Uterus (tissue), 4 donors: ENCODE measurements at places on chromosomes 7 and 10.

GRCh38 chr10:95406651-95407280, 116.0 kb upstream of the PDLIM1 start:
- H3K4me3 ChIP-seq, result no peak overlapping the region
- H3K27ac ChIP-seq, result peak overlapping the region; percentile 81
- no peaks in the 10 kb centered on the region for H3K36me3 ChIP-seq

- H3K27me3 ChIP-seq, result no peaks in the 10 kb centered on the region
- no peak overlapping the region for H3K4me3 ChIP-seq
- H3K27ac ChIP-seq, result no peak overlapping the region
- H3K36me3 ChIP-seq, result no peaks in the 10 kb centered on the region
- DNase-seq, result no peak
- no peaks in the 10 kb centered on the region for H3K4me1 ChIP-seq
Measured at GRCh38 chr10:130429809-130430208, 293.6 kb downstream of the GLRX3 start.

GRCh38 chr7:128740996-128741395, 1.8 kb downstream of the CALU start:
- H3K27me3 ChIP-seq, result no peaks in the 10 kb centered on the region
- H3K36me3 ChIP-seq, result no peaks in the 10 kb centered on the region
- DNase-seq, result no peak
- no peak overlapping the region for H3K27ac ChIP-seq
- H3K4me1 ChIP-seq, result no peaks in the 10 kb centered on the region
- no peak overlapping the region for H3K4me3 ChIP-seq

DNA sequence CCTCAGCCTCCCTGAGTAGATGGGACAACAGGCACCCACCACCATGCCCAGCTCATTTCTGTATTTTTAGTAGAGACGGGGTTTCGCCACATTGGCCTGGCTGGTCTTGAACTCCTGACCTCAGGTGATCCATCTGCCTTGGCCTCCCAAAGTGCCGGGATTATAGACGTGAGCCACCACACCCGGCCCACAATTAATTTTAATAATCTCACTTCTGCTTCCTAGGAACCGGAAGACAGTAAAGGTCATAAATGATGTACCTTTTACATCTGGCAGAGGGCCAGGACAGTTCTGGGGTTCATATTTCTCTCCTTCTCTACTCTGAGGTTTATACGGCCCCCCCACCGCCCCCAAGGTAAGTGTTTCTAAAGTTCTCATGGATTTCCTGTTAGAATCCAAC, 31.2 kb upstream of the AOAH start:
- no peaks in the 10 kb centered on the region for H3K27me3 ChIP-seq
- no peak overlapping the region for H3K27ac ChIP-seq
- no peaks in the 10 kb centered on the region for H3K36me3 ChIP-seq
- H3K4me3 ChIP-seq, result no peak overlapping the region
- DNase-seq, result no peak
- H3K4me1 ChIP-seq, result no peaks in the 10 kb centered on the region

GRCh38 chr10:13473986-13474385, 54.8 kb downstream of the BEND7 start:
- no peaks in the 10 kb centered on the region for H3K4me1 ChIP-seq
- no peak overlapping the region for H3K4me3 ChIP-seq
- DNase-seq, result no peak
- H3K36me3 ChIP-seq, result no peaks in the 10 kb centered on the region
- H3K27ac ChIP-seq, result no peak overlapping the region

DNA sequence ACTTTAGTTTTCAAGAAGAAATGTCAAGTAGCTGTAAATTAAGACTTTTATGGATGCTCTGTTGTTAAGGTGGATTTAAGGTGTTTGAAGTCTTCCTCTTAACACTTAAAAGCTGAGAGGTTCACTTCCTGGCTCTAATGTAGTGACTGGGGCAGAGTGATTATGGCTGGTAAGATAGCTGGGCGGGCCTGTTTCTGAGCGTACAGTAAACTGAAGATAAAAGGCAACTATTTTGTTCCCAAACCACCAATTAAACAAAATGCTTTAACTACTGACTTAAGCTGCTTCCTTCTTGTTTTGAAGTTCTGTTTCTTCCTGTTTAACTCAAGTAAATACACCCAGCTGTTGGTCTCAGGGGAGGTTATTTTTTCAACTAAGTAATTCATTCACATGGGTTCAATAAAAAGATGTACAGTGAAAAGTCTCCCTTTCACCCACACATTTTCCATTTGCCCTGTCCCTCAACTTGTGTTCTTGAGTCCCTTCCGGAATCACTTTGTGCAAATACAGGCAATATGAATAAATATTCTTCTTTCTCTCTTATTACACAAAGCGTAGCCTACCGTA, 19.3 kb downstream of the VWA2 start:
- no peak for DNase-seq
- no peaks in the 10 kb centered on the region for H3K36me3 ChIP-seq
- peak overlapping the region; percentile 40 for H3K27ac ChIP-seq
- H3K4me1 ChIP-seq, result no peaks in the 10 kb centered on the region

DNA sequence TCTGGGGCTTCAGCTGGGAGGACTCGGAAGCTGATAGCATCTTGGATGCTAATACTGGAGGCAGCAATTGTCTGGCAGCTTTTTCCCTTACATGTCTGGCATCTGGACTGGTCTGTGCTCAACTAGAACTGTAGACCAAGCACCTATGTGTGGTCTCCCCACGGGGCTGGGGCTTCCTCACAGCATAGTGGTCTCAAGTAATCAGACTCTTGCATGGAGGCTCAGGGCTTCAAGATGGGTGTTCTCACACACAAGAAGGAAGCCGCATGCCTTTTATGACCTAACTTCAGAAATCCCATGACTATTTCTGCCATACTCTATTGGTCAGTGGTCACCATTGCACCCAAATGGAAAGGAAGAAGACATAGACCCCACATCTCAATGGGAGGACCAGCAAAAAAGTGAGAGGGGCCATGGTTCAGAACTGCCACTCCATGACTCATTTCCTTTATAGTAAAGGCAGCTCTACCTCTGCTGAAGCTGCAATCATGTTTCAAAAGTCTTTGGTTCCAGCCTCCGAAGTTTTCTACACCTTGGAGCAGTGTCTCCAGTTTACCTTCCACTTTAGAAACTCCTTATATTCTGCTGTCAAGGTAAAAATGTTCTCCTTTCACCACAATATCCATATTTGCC, 14.7 kb downstream of the AOC1 start:
- no peaks in the 10 kb centered on the region for H3K27me3 ChIP-seq
- H3K4me3 ChIP-seq, result no peak overlapping the region
- no peaks in the 10 kb centered on the region for H3K4me1 ChIP-seq
- no peaks in the 10 kb centered on the region for H3K36me3 ChIP-seq
- no peak overlapping the region for H3K27ac ChIP-seq

DNA sequence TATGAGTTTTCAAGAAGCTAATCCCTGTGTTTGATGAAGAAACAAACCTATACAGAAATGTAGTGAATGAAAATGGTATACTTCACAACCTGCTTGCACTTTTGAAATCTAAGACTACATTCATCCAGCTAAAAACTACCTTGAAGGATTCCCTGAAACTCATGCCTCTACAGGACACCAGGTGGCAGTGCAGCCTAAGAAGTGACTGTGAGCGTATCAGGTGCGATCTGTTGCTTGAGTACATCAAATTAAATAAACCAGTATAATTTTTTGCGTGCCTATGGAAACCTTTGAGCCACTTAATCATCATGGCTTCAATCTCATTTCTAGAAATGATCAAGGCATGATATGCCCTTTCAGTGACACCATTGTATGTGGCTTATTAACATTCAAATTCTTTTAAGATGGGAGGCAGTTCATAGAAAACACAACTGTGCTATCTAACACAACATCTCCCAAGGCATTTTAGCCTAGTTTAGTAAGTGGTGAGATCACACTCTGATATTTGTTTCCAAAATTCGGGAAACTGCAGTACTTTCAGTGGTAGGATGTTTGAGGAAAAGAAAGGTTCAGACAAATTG, 57.4 kb downstream of the PPP1R17 start:
- H3K4me3 ChIP-seq, result no peak overlapping the region
- no peaks in the 10 kb centered on the region for H3K36me3 ChIP-seq
- H3K4me1 ChIP-seq, result no peaks in the 10 kb centered on the region
- H3K27ac ChIP-seq, result no peak overlapping the region
- no peaks in the 10 kb centered on the region for H3K27me3 ChIP-seq

DNA sequence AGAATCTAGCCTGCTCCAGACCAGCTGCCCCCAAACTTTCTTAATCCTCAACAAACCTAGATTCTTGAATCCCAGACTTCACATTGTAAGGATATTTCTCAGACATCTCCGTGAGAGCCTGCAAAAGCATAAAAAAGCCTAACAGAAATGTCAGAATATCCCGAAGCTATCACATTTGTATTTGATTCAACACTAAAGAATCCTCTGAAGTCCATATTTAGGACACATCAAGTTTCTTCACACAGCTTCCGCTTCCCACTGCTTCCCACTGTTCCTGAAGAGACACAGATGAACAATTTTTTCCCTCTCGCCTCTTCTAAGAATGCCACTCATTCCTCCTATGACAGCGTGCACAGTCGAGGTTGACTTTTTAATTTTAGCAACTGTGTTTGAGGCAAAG, 396.2 kb upstream of the IGFBP3 start:
- no peaks in the 10 kb centered on the region for H3K36me3 ChIP-seq
- no peaks in the 10 kb centered on the region for H3K4me1 ChIP-seq
- no peaks in the 10 kb centered on the region for H3K27me3 ChIP-seq
- H3K4me3 ChIP-seq, result no peak overlapping the region

DNA sequence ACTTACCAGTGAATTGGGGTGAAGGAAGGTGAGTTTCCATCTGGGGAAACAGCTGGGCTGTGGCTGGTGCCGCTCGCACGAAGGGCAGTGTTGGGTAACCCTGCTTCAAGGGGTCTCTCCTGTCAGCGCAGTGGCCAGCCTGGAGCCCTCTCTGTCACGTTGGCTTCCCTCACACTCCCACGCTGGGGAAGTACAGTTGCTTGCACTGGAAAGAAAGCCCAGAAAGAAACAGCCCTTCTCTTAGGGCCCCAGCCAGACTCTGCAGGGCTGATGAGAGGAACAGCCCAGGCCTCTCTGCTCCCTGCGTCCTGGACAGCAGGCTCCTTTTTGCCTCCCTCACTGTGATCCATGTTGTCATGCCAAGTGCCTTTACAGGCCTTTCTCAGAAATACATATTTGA, 40.3 kb upstream of the TRIM8 start:
- no peak overlapping the region for H3K4me3 ChIP-seq
- peak overlapping the region; percentile 68 for H3K27ac ChIP-seq
- no peak for DNase-seq
- H3K27me3 ChIP-seq, result no peaks in the 10 kb centered on the region
